ENCODE measurements at places on chromosomes 4 and X.

GRCh38 chrX:111504941-111505340 is 6.5 kb upstream of the SERTM2 start:
- no peak for DNase-seq

GRCh38 chr4:77181720-77182119 is 24.7 kb downstream of the CCNG2 start:
- no peak for DNase-seq

DNA sequence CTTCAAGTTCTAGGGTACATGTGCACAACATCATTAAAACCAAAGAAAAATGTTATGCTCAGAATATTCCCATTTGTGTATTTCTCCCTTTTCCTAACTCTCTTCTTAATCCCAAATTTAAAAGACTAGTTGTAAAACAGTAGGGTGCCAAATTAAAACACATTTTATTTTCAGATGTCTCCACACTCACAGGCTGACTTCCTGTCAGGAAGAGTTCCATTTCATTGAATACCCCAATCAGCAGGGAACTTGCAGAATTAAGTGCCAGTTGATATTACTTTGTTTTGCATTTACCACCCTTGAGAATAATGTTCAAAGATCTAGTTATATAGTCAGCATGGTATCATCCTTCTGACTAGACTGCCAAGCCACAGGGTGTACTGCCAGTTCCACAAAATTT is 207.9 kb downstream of the MAB21L2 start:
- DNase-seq: no peak

DNA sequence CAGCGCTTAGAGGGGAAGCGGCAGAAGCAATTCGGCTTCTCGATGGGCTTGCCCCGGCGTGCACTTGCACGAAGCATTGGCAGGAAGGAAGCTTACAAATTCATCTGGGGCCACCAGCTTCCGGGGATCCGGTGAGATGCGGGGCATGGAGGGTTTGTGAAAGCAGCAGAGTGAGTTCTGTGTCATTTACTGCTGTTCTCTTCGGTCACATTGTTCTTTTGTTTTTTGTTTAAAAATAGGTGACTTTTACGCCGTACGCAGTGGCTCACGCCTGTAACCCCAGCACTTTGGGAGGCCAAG is 47.0 kb downstream of the ASMT start:
- DNase-seq: no peak

DNA sequence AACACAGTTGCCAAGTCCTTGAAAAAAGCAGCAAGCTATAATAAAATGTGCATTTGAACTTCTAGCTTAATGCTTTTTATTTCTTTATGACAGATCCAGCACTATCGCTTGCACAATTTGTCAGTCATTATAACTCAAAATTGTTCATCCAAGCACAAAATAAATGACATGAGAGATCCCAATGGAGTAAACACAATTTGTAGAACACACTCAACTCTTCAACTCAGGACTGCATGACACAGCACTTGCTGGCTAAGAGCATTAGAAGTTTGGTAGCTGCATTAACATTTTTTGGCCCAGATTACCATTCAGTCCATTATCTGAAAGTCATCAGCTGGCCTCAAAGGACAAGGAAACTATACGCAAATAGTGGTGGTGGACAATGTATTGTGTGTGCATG is 530.1 kb downstream of the INPP4B start:
- no peak for DNase-seq

DNA sequence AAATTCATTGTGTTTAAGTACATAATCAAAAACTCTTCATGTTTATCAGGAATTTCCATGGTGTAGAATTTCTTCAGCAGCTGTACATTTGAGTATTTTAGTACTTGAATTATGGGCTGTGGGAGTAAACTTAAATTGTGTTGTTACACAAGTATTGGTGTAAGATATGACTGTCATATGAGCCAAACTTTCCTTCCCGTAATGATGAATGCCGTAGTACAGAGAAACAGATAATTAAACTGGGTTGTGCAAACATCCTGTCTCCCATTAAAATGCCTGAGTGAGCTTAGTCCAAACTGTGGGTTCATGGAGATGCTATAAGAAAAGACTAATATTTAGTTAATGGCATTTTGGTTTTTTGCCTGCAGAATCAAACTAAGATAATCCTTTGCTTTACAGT is 159.2 kb downstream of the SLC4A4 start:
- DNase-seq: no peak

DNA sequence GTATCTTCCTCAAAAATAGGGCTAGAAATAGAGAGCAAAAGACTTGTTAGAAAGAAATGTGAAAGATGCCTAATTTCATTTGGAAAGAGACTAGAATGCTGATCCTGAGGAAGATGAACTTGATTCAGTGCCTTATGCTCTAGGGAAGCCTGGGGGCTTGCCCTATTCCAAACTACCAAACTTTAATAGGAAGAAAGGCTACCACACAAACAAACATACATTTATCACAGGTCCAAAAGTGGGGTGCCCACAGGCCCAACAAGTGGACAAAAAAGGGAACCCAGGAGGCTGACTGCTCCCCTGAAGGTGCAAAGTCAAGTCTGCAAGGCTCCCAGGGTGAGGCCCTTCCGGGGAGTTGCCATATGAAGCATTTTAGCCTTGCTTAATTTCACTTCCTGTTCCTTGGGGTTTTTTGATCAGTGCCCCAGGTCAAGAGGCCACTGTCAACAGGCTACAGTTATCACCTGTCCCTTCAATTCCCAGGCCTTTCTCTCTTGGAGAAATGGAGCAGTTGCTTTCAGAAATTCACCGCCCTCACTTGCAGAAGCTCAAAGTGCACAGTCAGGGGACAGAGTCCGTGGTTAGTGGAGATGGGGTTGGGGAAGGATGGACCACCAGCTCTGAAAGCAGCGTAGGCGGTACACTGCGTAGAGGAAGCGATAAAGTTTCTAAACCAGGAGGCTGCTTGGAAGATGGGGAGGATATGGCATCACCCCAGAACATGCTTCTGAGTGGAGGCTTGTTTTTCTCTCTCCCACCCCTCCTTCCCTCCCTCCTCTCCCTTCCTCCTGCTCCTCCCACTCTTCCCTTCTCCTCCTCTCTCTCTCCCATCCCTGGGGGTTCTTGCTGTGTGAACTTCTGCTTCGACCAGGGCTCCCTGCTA is 36.4 kb downstream of the TMEM154 start:
- no peak for DNase-seq

DNA sequence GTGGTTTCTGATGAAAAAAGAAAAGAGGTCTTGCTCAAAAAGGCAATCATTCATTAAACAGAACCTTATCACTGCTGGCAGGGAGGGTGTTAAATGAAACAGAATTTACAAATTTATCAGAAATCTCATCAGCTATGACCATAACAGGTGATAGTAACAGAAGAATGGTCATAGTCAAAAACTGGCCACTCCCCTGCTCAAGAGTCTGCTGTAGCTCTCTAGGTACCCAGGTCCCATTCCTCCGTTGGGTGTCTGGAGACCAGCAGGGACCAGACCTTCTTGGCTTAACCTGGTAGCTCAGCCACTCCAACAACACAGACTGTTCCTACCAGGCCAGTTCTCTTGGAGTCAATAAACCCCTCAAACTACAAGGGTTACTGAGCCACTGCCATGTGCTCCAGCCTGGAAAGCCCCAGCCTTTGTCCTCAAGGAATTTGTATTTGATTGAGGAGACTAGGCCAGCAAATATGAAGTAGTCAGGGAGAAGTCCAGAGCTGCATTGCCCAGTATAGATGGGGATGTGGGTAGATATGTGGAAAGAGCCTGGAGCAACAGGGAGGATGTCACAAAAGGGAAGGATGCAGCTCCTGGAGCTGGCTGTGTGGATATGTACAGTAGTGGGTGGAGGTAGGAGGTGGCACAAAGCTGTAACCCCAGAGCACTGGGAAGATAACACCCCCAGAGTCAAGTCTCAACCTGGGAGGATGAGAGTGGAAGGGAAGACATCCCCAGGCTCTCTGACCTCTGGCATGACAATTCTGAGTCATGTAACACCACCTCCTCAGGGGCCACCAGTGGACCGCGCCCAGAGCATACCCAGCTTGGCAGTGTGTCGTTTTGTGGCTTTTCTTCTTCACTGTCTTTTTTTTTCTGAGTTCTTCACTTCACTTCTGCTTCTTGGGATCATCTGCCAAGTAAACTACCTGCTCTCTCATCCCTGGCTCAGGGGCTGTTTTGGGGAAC is 21.9 kb downstream of the RASL11B start:
- DNase-seq: no peak

DNA sequence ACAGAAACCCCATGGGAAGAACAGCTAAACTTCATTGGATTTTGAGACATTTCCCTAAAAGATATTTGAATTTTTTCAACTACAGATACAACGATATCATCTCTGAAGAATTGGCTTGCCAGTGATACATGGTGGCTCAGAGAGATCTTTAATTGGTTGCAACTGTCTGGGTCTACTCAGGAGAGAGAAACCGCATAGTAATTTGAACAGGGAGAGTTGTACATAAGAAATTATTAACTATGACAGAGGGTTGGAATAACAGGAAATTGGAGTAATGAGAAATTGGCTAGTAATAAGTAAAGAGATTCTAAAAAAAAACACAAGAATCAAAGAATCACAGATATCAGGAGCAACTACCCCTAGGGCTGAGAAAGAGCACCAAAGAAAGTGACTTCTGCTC is 118.4 kb downstream of the KLHL13 start:
- DNase-seq: no peak

DNA sequence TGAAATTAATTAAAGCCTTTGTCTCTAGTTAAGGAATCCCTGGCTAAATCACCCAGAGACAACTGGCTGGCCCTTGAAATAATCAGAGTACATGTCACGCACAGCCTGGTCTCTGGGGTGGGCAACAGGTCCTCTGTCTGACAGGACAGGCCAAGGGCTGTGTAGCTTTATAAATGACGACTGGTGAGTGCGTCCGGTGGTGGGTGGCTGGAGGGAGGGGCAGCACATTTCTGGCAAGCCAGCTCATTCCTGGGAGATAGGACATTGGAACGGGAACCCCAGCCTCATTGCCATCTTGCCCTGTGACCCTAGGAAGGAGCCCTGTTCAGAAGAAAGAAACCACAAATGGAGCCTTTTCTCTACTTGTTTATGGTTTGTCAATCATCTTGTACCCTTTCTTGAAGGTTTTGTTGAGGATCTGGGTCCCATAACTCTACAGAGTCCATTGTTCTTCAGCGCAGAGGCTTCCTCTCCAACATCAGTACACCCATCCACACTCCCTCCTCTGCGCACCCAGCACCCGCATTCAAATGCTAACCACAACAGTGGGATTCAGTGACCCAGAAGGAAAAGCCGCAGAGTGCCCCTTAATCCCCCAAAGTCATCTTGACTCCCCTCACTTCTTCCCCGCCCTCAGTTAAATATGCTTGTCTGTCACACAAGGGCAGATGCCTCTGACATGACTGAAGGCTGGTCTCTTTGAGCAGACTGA is 368.1 kb downstream of the UNC5C start:
- no peak for DNase-seq

DNA sequence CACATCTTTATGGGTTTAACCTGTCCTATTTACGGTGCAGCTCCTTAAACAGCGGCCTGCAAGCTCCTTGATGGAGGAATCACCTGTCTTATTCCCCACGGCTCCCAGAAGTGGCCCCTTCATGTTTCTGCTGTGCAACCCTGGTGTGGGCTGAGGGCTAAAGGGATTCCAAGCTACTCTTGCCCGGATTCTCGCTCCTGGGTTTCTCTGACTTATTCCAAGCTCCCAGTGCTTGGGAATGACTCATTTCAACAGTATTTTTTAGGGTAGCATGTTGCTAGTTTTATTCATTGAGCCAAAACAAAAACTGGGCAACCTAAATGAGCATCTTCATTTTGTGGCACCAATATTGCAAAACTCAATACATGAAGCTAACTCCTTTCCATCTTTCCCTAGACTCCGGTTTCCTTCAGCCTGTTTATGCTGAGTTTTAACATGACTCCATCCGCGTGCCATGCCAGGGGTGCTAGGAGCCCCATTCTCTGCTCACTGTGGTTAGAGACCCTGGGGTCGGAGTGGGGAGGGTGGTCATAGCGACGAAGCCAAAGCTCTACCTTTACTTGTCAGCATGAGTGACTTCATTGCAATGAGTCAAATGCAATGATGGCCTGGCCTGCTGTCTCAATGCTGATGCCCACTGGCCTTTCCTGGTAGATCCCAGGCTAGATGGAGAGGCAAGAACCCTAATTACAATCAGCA is 349.7 kb downstream of the NR3C2 start:
- DNase-seq: no peak

DNA sequence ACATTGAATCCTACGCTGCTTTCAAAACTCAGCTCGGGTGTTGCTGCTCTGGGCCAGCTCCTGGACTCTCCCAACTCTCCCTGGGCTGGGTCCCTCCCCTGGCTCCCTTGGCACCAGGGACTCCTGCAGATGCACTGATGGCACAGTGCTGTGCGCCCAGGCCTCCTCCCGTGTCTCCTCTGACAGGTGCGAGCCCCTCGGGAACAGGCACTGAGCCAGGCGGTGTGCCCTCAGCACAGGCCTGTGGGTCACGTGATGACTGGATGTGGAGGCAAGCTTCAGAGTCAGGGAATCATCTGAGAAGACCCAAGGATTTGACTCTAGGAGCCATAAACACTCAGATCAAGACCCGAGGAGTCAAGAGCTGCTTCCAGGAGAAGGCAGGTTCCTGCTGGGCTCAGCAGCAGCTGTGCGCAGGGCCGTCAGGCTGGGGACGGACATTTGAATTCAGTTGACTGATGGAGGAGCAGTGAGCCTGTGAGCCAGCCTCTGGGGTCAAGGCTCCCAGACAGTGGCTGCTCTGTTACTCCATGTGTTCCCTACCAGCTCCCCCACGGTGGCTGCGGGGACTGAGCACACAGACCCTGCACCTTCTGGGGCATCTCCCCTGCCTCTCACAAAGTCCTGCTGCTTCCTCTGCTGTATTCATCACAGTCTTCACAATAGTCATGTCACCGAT is 33.0 kb downstream of the NAT8L start:
- DNase-seq: no peak

DNA sequence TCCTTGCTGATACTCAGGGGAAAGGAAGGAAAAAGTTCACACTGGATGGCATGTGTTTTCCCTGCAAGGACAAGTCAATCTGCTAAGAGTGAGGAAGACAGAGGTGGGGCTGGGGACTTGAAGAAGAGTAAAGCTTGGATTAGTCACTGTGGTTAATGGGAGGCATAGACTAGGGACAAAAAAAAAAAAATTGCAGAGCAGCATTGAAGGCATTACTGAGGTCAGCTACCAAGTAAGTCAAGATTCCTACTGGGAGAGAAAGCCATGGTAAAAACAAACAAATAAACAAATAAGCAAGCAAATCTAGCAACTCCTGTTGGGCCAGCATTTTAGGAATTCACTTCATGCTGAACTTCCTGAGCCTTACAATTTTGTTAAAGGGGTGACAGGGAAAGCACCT is 58.2 kb upstream of the GPC4 start:
- no peak for DNase-seq

DNA sequence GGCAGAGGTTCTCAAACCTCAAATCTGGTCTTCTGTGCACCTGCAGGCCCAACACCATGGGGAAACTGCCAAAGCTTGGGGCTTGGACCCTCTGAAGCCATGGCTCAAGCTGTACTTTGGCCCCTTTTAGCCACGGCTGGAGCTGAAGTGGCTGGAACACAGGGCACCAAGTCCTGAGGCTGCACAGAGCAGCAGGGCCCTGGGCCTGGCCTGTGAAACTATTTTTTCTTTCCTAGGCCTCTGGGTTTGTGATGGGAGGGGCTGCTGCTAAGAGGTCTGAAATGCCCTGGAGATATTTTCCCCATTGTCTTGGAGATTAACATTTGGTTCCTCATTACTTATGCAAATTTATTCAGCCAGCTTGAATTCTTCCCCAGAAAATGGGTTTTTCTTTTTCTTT is 18.3 kb upstream of the PI4K2B start:
- DNase-seq: no peak

GRCh38 chrX:119290476-119290875 is 54.4 kb downstream of the PGRMC1 start:
- DNase-seq: no peak

- no peak for DNase-seq
Measured at GRCh38 chrX:132505116-132505515, 16.3 kb upstream of the MBNL3 start.

- DNase-seq: no peak
Measured at GRCh38 chrX:34218063-34218462, 85.9 kb upstream of the FAM47A start.
